Naive thymus-derived CD8-positive, alpha-beta T cell (primary cell): ENCODE measurements at places on chromosomes 7 and 10.

GRCh38 chr10:44990302-44990655, 10.4 kb upstream of the ZNF22 start:
- no peak for DNase-seq

GRCh38 chr10:92298487-92298886, 7.5 kb downstream of the MARCHF5 start:
- no peak for DNase-seq

- no peak for DNase-seq
Observed at GRCh38 chr7:140899883-140900282, 24.8 kb downstream of the BRAF start.

GRCh38 chr10:405648-406047, 270.4 kb downstream of the ZMYND11 start:
- no peak for DNase-seq

DNA sequence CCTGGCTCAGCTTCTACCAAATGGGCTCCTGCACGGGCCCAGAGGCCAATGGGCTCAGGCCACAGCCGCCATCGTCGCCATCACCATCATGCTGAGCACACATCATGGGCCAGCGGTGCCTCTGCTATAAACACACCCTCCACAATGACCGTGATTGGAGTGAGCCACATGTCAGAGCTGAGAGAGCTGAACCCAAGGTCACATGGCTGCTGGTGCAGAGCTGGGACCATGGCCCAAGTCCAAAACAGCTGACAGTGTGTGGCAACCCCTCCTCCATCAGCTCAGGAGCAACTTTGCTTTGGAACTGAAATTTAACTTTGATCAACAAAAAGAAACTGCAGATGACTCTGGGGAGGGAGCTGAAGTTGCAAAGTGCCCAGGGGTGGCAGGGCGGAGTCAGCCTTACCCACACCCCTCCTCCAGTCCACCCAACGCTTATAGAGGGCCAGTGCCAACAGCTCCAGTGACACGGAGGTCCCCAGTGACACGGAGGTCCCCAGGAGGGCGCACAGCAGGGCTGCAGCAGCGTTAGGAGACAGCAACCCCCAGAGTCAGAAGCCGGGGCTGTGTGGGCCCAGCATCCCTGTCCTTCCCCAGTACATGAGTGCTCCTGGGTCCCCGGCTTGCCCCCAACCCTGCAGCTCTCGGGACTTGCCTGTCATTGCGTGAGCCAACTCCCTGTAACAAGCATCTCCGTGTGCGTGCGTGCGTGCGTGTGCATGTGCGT, 249.6 kb downstream of the ELFN1 start:
- DNase-seq: no peak

DNA sequence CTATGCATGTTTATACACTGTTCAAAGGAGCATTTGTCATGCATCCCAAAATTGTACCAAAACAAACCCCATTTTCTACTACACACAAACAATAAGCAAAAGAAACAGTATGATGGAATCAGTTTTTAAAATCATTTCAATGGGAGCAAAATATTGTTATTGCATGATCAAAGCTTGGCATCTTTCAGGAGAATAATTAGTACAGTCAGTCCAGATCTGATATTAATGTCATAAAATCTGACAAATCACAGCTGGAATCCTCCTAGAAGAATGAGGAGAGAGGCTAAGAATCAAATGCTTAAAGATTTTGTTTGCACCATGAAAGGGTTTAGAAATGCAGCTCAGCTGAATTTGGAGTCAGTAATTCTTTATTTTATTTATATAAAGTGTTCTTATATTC, 229.7 kb upstream of the SEMA3E start:
- no peak for DNase-seq
